ENCODE measurements at places on chromosomes 16 and 17.

DNA sequence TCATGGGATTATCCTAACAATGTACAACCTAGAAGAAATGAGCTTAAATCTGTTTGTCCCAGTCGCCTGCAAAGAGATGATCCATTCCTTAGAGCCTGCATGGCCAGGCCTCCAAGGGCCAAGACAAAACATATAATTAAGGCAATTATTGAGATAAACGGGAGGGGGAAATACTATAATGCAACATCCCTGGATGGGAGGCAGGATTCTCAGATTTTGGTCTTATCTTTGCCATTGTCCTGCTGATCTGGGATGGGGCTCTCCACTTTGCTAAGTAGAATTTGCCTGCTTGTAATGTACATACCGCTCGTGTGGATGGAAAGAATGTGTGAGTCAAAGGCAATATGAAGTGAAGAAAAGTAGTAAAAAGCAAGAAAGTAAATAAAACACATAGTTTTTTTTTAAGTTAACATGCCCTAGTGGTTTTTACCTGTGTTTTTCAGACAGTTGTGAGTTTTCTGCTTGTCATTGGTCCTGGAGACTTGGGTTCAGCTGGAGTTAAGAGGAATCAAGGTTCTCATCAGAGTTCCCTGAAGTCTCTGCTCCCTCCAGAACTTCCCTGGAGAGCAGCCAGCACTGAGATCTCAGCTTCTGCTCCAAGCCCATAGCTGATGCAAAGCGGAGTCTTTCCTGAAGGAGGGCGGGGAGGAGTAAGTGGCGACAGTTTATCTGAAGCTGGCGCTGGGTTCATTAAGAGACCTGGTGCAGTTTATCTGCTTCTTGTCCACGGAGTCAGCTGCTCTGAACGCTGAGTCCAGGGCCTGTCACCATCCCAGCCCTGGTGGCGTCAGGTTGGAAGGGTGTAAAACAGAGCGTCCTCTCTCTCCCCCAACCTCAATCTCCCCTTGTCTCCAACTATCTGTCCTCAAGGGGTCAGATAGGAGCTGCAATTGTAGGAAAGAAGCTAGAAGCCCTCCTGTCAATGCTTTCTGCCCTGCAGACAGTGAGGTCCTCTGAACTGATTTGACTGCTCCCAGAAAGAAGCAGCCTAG is 30.1 kb downstream of the HOXB1 start:
- no peak for DNase-seq

GRCh38 chr17:20074001-20074400 is 64.8 kb downstream of the SPECC1 start:
- no peak for DNase-seq

- DNase-seq = no peak
Measured at GRCh38 chr17:32492264-32492589, 5.4 kb downstream of the CDK5R1 start.

DNA sequence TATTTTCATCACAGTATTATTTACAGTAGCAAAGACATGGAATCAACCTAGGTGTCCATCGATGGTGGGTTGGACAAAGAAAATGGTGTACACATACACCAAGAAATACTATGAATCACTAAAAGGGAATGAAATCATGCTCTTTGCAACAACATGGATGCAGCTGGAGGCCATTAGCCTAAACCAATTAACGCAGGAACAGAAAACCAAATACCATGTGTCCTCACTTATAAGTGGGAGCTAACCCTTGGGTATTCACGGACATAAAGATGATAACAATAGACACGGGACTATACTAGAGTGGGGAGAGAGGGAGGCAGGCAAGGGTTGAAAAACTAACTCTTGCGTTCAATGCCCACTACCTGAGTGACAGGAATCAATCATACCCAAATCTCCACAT is 41.0 kb downstream of the MRPS23 start:
- no peak for DNase-seq

DNA sequence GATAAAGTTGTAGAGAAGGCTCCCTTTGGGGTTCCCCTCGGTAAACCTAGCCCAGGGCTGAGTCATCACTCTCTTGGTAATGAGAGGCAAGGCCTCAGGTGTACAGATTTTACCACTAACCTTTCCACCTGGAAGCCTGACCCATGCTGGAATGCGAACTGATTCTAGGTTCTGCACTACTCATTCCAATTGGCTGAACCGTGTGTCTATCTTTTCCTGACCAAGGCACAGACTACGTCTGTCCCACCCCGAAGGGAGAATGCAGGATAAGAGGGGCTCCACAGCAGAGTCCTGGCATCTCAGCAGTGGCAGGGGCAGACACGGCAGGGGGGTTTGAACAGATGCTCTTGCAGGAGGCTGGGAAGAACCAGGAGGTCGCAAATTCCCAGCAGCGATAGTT is 65.4 kb upstream of the B4GALNT2 start:
- DNase-seq = no peak

DNA sequence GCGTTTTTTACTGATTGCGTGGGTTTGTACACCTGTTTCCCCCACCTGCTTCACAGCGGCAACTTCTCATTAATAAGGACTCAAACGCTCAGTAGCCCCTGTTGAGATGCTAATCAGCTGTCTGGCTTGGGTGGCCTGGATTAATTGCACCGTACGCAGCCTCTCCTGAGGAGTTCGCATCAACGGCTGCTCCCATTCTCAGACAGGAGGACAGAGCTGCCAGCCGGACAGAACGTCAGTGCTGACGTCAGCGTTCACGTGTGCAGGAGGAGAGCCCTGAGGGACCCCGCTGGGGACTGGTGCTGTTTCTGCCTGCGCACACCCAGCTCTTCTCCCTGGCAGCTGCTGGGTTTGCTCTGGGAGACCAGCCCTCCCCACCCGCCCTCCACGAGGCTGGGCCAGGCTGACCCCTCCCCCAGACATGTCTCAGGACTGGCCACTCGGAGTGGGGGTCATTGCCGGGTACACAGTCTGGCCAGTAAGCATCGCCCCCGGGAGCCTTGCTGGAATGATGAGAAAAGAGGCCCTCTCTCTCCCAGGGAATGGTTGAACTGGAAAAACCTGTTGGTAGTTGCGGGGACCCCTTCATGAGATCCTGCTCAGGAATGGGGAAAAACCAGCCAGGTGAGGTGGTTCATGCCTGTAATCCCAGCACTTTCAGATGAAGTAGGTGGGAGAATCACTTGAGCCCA is 5.7 kb upstream of the BANP start:
- DNase-seq = no peak

DNA sequence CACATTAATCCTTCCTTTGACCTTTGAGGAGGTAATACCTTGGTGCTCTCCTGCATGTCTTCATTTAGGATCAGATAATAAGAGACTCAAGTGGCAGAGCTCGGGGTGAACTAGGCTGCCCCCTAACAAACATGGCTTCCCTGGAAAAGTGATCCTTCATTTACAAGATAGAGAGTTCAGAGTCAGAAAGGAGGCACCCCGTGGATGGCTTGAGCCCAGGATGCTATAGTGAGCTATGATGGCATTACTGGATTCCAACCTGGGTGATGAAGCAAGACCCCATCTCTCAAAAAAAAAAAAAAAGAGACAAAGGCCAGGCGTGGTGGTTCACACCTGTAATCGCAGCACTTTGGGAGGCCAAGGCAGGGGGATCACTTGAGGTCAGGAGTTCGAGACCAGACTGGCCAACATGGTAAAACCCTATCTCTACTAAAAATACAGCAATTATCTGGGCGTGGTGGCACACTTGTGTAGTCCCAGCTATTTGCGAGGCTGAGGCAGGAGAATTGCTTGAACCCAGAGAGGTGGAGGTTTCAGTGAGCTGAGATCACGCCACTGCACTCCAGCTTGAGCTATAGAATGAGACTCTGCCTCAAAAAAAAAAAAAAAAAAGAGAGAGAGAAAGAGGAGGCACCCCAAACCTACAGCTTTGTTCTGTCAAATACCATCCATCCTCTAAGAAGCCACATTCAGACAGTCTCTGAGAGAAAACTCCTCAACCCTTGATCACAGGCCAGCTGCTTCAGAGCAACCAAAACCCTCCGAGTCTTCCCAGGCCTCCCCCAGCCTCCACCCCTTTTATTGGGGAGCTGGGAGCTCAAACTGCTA is 7.4 kb downstream of the FAM117A start:
- no peak for DNase-seq

- no peak for DNase-seq
Measured at GRCh38 chr17:14950216-14950615, 314.9 kb downstream of the PMP22 start.

All from inflammatory macrophage (primary cell).